ENCODE measurements at places on chromosomes 12 and 14. TPM values are rescaled to one million over a fixed set of nuclear protein-coding genes. Genes with fewer than 3 reads are reported as not detected.

The IGFBP6 gene
- total RNA-seq: 185 TPM

The ARL6IP4 gene
- total RNA-seq: 216 TPM

The ACVRL1 gene
- total RNA-seq: 51.3 TPM

The SLC4A8 gene
- 49.5 TPM for total RNA-seq

The DPF3 gene
- 10.7 TPM for total RNA-seq

The GLIPR1L2 gene
- total RNA-seq: not detected

The BHLHE41 gene
- 1.9 TPM for total RNA-seq

- DNase-seq: peak; percentile 16
These were observed 386.8 kb downstream of the TMEM121 start for GRCh38 chr14:105913221-105913620.

DNA sequence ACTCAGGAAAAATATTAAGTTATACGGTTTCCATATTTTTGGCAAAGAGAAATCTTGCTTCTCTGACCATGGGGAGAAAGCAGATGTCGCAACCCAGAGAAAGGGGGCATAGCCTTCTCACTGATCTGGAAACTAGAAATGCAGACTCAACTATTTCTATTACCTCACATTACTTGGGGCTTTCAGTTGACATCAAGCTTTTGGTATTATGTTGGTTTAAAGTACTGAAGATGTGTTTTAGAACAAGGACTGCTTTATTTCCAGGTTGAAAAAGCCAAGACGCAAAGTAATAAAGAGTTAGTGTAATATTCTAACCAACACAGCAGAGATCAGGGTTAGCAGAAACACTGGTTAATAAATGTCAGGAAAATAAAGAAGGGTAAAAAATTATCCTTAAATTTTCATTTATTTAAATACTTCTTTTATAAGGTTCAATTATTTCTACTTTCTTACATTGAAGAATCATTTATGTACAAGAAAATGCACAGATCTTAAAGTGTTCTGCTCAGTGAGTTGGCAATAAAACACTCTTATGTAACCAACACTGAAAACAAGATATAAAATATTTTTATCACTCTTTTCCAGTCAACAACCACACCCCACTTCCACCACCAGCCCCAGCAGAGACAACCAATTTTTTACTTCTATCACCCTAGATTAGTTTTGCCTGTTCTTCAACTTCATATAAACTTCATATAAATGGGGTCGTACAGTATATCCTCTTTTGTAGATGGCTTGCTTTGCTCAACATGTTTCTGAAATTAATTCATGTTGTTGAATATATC, 26.0 kb downstream of the DCP1B start:
- DNase-seq: no peak

DNA sequence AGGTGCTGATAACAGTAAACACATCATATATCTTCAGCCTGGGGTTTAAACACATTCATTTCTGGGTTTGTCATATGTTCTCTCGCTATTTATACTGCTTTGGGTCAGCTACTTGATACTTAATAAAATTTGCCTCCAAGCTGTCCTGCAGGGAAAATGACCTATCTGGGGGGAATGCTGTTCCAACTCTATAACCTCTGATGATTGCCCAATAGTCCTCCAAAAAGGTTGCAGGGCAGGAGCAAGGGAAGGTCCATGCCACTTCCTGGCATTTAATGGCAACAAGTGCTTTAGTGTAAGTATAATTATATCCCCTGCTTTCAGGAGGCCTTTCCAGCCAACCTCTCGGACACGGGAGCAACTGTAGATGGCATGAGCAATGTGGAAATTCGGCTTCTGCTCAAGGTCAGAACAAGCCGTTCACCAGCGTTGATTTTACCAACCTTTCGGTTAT, 198.0 kb upstream of the EEA1 start:
- no peak for DNase-seq

DNA sequence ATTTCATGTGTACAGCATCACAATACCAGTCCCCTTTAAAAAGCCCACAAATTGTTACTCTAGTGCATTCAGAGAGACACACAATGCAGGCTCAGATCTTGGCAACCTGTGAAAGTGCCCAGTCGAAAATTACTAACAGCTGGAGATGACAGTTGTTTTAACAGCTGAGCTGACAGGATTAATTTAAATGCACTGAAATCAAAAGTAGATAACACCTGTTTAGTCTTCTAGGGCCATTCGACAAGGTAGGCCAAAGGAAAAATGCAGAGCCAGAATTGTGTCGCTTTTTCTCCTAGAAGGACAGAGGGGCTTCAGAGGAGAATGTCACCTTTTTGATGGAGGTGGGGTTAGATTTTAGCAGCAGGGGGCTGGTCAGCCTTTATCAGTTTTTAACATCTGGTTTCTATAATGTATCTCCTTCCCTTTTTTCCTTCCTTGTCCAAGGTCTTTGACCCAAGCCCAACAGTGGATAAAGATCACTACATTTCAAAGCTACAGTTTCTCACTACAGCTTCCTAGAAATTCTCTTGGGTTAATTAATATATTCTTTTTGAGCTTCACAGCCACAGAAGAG, 139.1 kb downstream of the SOX5 start:
- no peak for DNase-seq

- DNase-seq: no peak
These were observed 8.0 kb downstream of the SYNDIG1L start for GRCh38 chr14:74418031-74418430.

DNA sequence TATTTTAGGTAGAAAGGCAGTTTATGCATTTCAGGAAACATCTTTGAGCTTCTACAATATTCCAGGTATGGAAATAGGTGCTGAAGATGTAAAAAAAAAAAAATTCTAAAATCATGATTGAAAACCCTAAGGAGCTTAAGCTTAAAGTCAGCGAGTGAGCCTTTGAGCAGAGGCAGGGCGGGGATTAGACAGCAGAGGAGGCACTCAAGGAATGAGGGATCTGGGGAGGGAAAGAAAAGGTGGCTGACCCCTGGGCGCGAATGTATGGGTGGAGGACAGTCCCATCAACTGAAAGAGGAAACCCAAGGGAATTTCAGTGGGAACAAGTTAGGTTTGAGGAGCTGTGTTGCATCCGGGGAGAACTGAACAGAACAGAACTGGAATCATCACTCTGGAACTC, 6.4 kb upstream of the PTMS start:
- DNase-seq: no peak

- peak; percentile 68 for DNase-seq
These were observed 29.1 kb downstream of the CHST11 start for GRCh38 chr12:104485651-104486362.

DNA sequence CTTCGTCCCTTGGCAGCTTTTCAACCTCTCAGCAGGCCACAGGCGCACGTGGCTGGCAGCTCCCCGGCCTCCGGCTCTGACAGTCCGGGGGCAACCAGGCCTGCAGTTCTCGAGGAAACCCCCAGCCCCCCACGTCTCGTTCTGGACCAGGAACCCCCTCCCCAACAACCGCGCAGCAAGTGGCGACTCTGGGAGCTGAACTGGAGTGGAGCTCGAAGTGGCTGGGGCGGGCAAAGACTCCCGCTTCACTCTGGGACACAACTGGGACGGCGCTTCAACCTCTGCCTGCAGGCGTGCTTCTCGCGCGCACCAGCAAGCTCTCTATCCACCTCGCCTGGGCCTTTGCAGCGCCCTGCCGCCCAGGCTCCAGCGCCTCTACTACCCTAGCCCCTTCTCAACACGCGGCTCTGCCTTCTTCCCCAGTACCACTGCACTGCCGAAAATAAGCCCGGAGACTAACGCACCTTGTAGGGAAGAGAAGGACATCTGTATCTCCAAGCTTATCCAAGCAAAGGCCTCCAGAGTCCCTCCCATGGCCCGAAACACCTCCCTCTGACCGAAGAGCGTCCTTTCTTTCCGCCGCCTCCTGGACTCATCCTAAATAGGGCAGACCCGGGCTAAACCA, 2.4 kb upstream of the NKX2-1 start:
- DNase-seq: no peak

GRCh38 chr14:87175175-87175574, 817.8 kb downstream of the GALC start:
- DNase-seq: no peak

GRCh38 chr14:98501836-98502235, 770.2 kb downstream of the BCL11B start:
- no peak for DNase-seq

- DNase-seq: no peak
These were observed 575.2 kb upstream of the MDGA2 start for GRCh38 chr14:48250575-48250974.

GRCh38 chr12:54397157-54397556, 12.6 kb upstream of the ZNF385A start:
- DNase-seq: no peak

- no peak for DNase-seq
These were observed 14.3 kb upstream of the KRT73 start for GRCh38 chr12:52632656-52633055.

DNA sequence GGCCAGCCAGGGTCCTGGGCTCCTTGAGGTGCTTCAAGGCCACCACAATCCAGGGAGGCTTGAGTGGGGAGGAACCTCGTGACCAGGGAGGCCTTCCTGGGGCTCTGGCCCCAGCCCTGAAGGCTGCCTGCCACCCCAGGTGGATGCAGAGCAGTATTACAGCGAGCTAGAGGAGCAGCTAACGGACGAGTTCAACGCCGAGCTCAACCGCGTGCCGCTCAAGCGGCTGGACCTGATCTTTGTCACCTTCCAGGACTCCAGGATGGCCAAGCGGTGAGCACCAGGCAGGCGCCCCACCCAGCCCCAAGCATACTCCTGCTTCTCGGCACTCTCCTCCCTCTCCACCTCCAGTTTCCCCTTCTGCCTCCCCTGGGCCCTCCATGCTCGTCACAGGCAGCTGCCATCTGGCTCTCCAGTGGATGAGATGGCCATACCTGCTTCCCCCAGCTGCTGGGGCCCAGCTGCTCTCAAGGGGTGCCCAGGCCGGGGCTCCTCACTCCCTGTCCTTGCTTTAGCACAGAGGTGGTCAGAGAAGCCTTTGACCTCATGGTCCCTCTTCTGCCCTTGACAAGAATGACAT, 30.6 kb downstream of the NGB start:
- DNase-seq: no peak

- no peak for DNase-seq
These were observed 55.8 kb downstream of the ITPR2 start for GRCh38 chr12:26777236-26777635.

DNA sequence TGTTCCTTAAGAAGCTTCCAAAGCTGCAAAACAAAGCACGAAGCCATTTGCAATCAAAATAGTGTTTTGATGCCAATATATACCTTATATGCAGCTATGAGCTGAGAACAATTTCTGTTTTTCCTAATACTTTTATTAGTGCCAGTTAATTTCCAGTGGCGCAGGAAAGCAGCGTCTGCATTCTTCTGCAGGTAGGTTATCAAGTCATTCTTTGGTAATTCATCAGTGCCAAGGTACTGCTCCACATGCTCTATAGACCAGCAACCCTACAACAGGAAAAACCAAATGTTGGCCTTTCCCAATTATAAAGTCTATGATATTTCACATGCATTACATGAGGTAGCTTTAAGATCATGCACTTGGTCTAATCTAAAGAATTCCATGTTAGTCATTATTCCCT, 87.6 kb upstream of the STRN3 start:
- no peak for DNase-seq

- no peak for DNase-seq
These were observed 4.8 kb downstream of the YBX3 start for GRCh38 chr12:10718279-10718821.

DNA sequence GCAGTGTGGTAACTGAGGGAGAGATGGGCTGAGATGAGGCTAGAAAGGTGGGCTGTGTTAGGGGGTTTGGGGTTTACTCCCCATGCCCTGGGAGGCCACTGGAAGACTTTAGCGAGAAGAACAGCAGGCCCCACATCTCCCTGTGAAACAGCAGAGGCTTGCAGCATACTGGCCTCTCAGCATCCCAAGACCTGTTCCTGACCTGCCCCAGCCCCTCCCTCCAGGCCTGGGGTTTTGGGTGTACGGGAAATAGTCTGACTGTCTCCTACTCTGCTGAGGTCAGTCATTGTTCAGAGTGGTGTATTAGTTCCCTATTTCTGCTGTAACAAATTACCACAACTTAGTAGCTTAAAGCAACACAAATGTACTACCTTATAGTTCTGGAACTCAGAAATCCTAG, 103.5 kb upstream of the HIF1A start:
- DNase-seq: no peak

Data from Peyer's patch (tissue), 4 donors.